ENCODE measurements at places on chromosomes 16 and 17. TPM values are rescaled to one million over a fixed set of nuclear protein-coding genes. Genes with fewer than 3 reads are reported as not detected.

CALB2 gene
- 1.7 TPM for total RNA-seq

DOC2B gene
- 2.2 TPM for total RNA-seq

KRTAP2-3 gene
- total RNA-seq, result 20.5 TPM

KRTAP1-1 gene
- not detected for total RNA-seq

ABCA3 gene
- total RNA-seq, result 0.72 TPM
